NCI-H2171 treated with DMSO at 0.1 percent for 48 hours (cell line): ENCODE measurements at places on chromosomes 11 and 22.

DNA sequence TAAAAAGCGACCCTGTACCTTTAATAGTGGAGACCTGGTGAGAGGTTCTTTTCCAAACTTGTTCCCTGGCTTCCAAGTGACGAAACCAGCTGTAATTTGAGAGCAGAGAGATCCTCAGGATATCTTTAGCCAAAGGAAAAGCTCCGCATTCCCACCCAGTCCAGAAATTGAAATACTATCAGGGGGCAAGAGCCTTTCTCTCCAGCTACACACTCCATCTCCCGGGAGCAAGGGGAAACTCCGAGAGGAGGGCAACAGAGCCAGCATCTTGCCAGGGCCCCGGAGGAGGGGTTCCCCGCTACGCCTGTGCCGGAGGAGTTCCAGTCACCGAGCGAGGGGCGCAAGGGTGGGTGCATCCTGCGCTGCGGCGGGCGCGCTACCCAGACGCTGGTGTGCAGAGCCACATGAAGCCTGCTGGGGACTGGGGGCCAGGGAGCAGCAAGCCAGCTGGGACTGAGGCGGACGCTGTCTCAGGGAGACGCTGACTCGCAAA lies at the start of gene FIBIN:
Gene FIBIN, plus strand, starts transcription at position 148 of the 493 bp plus-strand sequence. CDS start 415 bp downstream, outside the sequence.
- DNase-seq = peak; percentile 24

- no peak for DNase-seq
Measured at GRCh38 chr11:86103808-86104207, 34.9 kb upstream of the PICALM start.

- no peak for DNase-seq
Measured at GRCh38 chr22:50145721-50146438, 24.7 kb upstream of the PANX2 start.

DNA sequence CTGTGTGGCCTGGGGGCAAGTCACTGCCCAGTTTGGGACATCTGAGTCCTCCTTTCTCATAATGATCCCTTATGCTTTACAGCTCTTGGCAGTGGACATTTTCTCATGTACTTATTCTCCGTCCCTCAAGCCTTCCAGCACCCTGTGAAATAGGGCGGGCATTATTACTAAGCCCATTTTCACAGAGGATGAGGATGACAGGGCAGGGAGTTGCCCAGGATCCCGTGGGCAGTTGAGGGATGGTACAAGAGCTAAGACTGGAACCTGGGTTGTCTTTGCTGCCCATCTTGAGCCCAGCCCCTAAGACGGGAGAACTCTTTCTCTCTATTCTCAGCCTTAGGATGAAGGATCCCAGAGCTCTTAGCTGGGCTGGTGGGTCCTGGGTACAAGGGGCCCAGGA lies 11.2 kb downstream of the CD82 start:
- no peak for DNase-seq

GRCh38 chr11:68780829-68781228 lies 29.5 kb upstream of the TESMIN start:
- DNase-seq = no peak

DNA sequence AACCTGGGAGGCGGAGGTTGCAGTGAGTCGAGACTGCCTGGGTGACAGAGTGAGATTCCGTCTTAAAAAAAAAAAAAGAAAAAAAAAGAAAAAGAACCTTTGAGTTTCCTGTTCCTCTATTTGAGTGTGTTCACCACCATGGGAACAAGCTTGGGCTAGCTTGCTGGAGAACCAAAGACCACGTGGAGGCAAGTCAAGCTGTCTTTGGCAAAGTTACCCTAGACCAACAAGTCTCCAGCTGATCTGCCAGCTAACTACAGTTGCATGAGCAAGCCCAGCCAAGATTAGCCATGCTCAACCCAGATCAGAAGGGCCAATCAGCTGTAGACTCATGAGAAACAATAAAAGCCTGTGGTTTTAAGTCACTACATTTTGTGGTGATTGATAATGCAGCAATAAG lies 29.7 kb downstream of the SLN start:
- no peak for DNase-seq

GRCh38 chr11:124611064-124611463 lies at the start of gene PANX3:
PANX3 (plus strand) TSS chr11:124611428; CDS start chr11:124611557, 129 bp downstream.
- DNase-seq = no peak

GRCh38 chr11:103067118-103067517 lies 24.8 kb downstream of the DCUN1D5 start:
- DNase-seq = no peak

DNA sequence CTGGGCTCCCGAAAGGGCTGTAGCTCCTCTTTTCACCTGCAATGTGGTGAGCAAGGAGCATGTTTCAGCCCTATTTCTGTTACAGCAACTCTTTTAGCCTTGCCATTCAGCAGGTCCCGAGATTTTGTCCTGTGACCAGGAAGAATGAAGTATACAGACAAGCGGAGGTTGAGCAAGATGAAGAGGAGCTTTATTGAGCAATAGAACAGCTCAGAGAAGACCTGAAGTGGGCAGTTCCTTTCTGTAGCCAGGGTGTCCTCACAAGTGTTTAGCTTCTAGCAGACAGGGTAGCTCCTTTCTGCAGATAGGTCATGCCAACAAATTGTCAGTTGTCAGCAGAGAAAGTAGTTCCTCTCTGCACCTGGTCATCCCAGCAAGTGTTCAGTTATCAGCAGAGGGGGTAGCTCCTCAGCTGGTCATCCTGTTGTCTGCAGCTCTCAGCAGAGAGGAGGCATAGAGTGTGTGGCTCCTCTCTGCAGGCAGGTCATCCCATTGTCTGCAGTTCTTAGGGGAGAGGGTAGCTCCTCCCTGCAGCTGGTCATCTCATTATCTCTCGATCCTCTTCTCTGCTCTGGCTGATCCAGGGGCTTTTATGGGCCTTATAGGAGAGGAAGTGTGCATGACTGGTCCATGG lies 5.4 kb upstream of the OR56A4 start:
- no peak for DNase-seq

GRCh38 chr11:117094776-117095175 lies 3.5 kb downstream of the SIK3 start:
- peak; percentile 9 for DNase-seq

DNA sequence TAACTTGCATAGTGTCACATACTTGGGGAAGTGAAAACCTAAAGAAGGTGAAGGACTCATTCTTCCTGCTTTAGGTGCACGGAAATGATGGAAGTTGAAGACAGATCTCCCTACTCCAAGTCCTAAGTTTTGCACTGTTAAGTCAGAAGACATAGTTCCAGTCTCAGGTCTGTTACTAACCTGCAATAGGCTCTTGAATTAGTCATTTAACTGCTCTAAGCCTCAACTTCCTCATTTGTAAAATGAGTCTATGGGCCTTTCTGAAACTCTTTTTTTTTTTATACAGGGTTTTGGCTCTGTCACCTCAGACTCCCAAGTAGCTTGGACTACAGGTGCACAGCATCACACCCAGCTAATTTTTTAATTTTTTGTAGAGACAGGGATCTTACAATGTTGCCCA lies 30.8 kb upstream of the POU2AF1 start:
- DNase-seq = no peak

GRCh38 chr11:102396708-102397563 lies 49.9 kb downstream of the BIRC2 start:
- no peak for DNase-seq

GRCh38 chr22:43343670-43344519 lies 723 bp upstream of the SCUBE1 start:
- no peak for DNase-seq

DNA sequence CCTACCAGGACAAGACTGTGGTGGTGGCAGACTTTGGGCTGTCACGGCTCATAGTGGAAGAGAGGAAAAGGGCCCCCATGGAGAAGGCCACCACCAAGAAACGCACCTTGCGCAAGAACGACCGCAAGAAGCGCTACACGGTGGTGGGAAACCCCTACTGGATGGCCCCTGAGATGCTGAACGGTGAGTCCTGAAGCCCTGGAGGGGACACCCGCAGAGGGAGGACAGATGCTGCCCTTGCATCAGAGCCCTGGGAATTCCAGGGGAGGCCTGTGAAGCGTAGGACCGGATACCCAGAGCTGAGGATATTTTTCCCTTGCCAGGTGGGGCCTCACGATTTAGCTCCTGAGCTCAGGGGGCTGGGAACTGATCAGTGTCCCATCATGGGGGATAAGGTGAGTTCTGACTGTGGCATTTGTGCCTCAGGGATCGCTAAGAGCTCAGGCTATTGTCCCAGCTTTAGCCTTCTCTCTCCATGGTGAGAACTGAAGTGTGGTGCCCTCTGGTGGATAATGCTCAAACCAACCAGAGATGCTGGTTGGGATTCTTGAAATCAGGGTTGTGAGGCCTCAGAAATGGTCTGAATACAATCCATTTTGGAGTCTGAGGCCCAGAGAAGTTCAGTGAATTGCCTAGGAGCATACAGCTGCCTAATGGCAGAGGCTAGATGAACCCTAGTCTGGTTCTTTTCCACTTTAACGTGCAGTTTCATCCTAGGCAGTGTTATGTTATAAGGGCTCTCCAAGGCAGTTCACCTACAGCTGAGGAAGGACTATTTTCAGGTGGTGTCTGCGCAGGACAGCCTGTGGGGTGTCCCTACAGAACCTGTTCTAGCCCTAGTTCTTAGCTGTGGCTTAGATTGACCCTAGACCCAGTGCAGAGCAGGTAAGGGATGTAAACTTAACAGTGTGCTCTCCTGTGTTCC lies 19.5 kb downstream of the PIK3IP1 start:
- peak; percentile 32 for DNase-seq

DNA sequence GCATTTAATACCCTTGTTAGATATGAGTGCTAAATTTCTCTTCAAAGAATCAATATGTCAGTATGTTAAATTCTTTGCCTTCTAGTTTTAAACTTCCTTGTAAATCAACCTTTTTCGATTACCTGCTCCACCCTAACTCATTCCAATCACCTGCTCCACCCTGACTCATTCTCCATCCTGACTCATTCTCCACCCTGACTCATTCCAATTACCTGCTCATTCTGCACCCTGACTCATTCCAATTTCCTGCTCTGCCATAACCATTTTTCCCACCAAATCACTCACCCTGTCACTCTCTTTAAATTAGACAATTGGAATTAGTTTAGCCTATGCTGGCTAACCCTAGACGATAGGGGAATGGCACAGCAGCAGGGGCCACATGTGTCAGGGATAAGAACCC lies 519.5 kb upstream of the LRRC4C start:
- DNase-seq = no peak

- DNase-seq = peak; percentile 5
Measured at GRCh38 chr11:1548221-1549070, 23.6 kb downstream of the DUSP8 start.

DNA sequence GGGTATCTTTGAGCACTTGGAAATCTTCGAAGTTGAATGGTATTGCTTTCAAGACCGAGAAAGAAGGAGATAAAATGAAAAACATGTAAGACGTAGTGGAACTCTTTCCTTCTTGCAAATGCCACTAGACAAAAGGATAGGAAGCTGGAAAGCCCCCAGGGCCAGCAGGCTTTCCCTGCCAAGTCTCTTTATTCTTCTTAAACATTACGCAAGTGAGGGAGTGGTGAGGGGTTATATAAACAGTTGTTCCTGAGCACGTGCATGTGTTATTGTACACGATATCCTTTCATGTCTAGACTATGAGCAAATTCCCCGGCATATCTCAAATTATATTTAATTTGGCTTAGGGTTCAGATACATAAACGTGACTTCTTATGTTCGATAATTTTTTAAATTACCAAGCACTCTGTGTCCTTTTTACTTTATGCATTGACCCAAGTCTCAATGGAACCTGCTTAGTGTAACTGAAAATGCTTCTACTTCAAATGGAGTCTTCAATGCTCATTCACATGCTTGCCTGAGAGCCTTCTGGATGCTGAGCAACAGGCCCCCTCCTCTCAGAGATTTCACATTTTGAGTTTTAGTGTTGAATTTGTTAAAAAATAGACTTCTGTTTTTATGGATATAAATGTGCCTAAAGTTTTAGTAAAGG lies 59.0 kb downstream of the PPP2R1B start:
- no peak for DNase-seq

GRCh38 chr11:102664001-102664752 lies 39.0 kb upstream of the MMP20 start:
- DNase-seq = no peak

GRCh38 chr11:130706572-130706971 lies 209.7 kb downstream of the SNX19 start:
- DNase-seq = no peak

- DNase-seq = no peak
Measured at GRCh38 chr22:20465759-20466077, 28.1 kb upstream of the SCARF2 start.

DNA sequence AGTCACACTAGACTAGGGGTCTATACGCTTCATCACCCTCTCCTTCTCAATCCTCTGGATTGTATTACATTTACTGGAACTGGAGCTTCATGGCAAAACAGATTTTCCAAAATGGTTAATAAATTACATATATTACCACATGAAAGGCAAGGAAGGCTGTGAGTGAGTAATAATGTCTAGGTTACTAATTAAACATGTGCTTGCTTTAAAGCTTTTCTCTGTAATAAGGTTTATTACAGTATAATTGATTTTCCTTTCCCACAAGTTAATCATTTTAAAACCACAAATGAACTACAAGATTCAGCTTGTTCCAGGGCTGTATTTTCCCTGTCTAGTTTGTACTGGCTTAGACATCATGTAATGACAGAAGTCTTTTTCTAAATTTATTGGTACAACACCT lies 25.6 kb downstream of the MMP13 start:
- no peak for DNase-seq

GRCh38 chr22:48554893-48555572 lies 1272.6 kb downstream of the BRD1 start:
- DNase-seq = no peak

GRCh38 chr11:65135633-65136145 lies 1.4 kb upstream of the SYVN1 start:
- DNase-seq = no peak

DNA sequence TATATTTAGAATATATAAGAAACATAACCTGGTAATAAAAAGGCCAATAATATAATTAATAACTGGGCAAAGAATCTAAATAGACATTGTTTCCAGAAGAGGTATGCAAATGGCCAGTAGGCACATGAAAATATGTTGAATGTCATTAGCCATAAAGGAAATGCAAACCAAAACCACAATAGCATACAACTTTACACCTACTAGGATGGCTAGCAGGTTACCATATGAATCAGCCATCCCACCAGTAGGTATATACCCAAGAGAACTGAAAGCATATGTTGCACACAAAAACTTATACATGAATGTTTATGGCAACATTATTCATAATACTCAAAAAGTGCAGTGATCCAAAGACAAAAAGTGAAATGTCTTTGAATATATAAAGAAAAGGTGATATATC lies 2.7 kb upstream of the OR2D2 start:
- no peak for DNase-seq
